CD4-positive, alpha-beta T cell treated with Interleukin-10 for 1 hour (primary cell): ENCODE measurements at places on chromosomes 7 and 10.
A peak's percentile ranks its signal among the peaks of the same experiment; 100 is the strongest.

DNA sequence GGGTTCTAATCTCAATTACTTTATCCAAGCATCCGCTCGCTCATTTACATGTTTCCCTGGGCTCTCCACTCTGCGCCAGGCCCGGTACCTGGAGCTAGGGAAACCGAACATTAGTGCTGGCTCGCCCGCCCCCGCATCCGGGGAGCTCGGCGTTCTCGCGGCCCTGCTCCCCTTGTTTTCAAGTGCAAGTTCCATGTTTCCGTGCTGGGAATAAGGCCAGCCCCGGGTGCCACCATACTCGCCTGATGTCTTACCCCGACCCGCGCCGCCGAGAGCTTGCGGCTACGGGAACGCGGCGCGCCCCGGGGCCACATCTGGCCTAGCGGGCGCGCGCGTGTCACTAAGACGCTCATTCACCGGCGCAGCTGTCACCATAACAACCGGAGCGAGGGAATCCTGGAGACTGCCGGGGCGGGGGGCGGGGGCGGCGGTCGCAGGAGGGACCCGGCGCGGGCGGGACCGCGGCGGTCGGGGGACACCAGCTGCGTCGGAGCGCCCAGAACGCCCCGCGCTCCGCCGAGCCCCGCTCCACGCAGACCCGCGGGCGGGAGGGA, at the start of gene NEURL1:
Gene NEURL1, plus strand, starts transcription at position 344 of the 554 bp plus-strand sequence. CDS start 683 bp downstream, outside the sequence.
- peak; percentile 19 for DNase-seq

GRCh38 chr10:127296696-127297095, 100.3 kb upstream of the INSYN2A start:
- DNase-seq, result no peak

DNA sequence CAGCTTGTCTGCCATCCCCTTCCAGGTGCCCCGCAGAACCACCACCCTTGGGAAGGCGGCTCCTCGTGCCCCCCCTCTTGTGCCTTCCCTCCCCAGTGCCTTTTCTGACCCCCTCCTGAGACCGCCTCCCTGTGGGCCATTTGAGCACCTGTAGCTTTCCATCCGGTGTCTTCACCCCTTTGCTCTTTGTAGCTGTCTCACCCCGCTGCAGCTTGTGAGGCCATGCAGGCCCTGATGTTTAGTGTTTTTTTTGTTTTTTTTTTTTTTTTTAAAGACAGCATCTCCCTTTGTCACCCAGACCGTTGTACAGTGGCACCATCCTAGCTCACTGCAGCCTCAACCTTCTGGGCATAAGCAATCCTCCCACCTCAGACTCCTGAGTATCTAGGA, 52.5 kb downstream of the CUX1 start:
- DNase-seq, result no peak

GRCh38 chr10:49184642-49185111, 3.5 kb downstream of the TMEM273 start:
- DNase-seq, result no peak

DNA sequence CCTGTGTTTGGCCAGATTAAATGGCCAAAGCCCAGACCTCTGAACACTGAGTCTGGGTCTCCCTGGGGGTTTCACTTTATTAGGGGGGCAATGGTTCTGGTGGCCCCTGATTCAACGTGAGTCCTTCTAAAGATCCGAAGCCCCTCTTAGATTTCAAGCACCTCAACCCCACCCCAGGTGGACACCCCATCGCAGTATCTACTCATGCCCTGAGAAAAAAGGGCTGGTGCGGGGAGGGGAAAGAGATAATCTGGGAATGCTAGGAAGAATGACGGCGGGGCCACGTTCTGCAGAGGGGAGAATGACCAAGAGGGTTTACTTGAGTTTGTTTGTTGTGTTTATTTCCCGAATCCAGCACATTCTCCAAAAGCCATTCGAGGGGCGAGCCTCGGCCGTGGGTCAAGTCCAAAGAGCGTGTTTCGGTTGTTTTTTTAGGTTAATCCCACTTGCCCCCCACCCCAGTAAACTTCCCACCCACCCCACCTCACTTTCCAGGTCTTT, 832 bp downstream of the PDLIM1 start:
- no peak for DNase-seq

DNA sequence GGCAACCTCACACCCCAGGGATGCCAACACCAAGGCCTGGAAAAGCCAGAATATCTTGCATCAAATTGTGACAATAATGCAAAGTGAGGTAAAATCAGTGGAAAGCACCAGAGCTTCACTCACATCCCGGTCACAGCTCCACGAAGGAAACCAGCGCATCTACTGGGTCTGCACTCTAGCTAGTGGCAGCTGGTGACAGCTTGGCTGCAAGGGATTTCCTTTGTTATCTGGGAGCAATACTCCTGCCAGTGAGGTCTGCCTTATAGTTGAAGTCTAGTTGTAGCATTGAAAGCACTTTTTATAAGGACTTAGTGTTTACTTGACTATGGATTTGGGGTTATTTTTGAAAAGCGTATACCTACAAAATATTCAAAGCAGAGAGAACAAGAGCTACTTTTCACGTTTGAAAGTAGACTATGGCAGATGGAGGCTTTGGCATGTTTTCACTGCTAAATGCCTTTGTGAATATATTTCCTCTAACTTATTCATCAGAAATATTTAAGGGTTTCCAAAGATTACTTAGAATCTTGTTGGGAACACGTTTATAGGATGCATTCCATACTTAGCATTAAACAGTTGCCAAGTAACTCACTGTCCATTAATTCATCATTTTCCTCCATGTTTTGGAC, 26.1 kb downstream of the WDFY4 start:
- no peak for DNase-seq

DNA sequence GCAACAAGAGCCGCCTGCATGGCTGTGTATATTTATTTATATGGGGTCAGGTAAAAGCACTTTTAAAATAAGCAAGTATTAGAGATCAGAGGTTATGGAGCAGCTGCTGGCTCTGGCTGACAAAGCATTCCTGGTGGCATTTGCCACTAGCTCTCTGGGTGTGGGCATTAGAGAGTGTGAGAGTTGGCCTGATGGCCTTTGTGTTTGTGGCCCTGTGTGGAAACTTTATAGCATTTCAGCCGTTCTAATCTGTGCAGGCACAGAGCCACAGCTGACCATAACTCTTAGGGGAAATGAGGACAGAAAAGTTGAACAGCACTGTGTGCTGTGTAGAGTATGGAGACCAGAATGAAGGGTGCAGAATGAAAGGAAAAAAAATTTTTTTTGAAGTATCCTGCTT, 118.9 kb downstream of the AUTS2 start:
- no peak for DNase-seq

- no peak for DNase-seq
These were observed 17.6 kb downstream of the MINDY3 start for GRCh38 chr10:15842556-15843169.
